ENCODE measurements at places on chromosomes 4 and X. TPM values are rescaled to one million over a fixed set of nuclear protein-coding genes. Genes with fewer than 3 reads are reported as not detected.

Gene PAGE5
- not detected for polyA plus RNA-seq

Gene TLR7
- polyA plus RNA-seq: 26.1 TPM

Gene BST1
- polyA plus RNA-seq: 0.21 TPM

Gene WFS1
- 6.4 TPM for polyA plus RNA-seq

Gene CDX4
- polyA plus RNA-seq: not detected

Gene SYN1
- not detected for polyA plus RNA-seq

Gene S100P
- not detected for polyA plus RNA-seq

Gene TRIM60
- polyA plus RNA-seq: not detected

Gene SLIT2
- polyA plus RNA-seq: not detected

Gene HSFX2
- 0.16 TPM for polyA plus RNA-seq

Gene HCFC1
- 12.2 TPM for polyA plus RNA-seq

Gene RHOXF2B
- not detected for polyA plus RNA-seq

Gene TLR1
- 33.2 TPM for polyA plus RNA-seq

Gene PCDH10
- polyA plus RNA-seq: not detected

Gene USP51
- 0.45 TPM for polyA plus RNA-seq

Gene ANOS1
- not detected for polyA plus RNA-seq

Gene TRPC5OS
- not detected for polyA plus RNA-seq

Gene EDA2R
- polyA plus RNA-seq: not detected

Gene ABLIM2
- 1.3 TPM for polyA plus RNA-seq

All from IgD-negative memory B cell (primary cell).